Pancreas (tissue), 10 donors: ENCODE measurements at places on chromosomes 7 and 10.

DNA sequence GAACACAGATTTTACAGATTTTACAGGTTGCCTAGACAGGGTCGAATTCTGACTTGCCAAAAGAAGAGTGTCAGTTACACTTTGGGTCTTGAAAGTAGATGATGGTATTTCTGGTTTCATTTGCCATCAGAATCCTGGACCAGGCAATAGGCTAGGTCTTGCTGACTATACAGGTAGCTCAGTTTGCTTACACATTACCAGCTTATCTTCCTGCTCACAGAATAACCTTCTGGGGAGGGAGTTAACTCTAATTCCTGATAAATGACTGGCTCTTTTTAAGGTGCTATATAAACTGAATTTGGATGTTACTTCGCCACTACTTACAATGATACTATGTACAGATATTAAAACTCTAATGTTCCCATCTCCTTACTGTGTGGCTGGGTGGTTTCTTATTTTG, 39.8 kb downstream of the GBF1 start:
- no peak for DNase-seq

GRCh38 chr7:32206488-32206887, 136.3 kb upstream of the PDE1C start:
- no peak for DNase-seq

DNA sequence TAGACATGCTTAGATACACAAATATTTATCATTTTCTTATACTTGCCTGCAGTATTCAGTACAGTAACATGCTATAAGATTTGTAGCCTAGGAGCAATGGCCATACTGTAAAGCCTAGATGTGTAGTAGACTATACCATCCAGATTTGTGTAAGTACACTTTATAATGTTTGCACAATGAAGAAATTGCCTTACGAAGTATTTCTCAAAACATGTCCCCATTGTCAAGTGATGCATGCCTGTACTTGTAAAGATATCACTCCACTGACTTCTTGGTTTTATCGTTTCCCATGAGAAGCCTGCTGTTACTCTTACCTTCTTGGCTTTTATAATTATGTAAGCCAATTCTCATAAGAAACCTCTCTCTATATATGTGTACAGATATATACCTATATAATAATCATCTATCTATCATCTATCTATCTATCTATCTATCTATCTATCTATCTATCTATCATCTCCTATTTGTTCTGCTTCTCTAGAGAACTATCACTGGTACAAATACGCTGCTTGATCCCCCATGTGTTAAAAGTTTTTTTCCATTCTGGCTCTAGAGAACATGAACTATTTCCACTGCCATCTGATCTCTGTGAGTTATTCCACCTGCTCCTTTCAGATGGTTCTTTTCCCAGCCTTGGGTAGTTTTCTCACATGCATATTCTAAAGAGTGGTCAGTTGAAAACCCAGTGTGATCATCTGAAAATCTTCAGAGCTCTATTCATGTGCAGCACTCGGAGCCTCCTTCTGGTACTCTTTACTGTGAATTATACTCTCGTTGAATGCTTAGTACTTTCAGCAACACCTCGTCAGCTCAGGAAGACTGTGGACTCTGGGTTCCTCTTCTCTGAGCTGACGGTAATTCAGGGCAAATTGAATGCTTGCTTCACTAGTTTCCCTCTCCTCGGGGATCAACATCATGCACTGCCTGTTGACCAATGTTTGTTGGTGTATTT, 14.5 kb upstream of the VCL start:
- DNase-seq: peak; percentile 46

DNA sequence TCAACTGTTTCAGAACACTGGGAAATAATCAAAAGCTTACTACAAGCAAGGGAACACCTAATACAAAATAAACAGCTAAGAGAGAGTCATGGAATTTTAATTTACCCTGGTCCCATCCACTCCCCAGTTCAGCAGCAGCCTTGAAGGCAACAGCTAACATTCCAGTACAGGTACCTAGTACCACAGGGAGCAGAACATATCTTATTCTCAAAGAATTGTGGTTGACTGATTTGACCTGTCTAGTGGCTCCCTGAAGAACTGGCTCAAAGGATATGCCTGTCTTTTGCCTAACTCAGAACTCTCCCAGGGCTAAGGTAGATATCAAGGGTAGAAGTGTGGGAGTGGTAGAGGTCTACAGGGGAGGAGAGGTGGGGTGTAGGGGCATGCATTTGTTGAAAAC, 32.3 kb downstream of the SMURF1 start:
- DNase-seq: no peak

DNA sequence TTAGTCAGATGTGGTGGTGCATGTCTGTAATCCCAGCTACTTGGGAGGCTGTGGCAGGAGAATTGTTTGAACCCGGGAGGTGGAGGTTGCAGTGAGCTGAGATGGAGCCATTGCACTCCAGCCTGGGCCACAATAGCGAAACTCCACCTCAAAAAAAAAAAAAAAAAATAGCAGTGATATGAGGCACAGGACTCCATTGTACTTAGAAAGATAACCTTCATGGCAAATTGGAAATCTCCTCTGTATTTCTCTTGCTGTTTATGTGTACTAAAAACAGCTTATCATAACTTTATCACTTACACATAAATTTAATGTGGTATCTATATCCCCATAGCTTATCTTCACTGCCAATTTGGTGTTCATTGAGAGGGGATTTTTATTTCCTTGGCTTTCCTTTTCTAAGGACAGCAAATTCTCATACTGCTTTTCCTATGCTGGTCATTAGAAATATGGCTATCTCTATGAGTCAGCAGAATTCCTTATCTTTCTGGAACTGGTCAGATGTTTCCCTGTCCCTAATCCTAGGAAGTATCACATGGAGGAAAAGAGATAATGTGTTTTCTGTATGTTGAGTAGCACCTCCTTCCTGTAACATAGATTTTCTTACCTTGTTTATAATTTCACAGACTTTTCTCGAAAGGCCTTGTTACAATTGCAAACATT, 40.6 kb upstream of the ZEB1 start:
- no peak for DNase-seq

- no peak for DNase-seq
These were observed 230.6 kb downstream of the REEP3 start for GRCh38 chr10:63751836-63752235.

DNA sequence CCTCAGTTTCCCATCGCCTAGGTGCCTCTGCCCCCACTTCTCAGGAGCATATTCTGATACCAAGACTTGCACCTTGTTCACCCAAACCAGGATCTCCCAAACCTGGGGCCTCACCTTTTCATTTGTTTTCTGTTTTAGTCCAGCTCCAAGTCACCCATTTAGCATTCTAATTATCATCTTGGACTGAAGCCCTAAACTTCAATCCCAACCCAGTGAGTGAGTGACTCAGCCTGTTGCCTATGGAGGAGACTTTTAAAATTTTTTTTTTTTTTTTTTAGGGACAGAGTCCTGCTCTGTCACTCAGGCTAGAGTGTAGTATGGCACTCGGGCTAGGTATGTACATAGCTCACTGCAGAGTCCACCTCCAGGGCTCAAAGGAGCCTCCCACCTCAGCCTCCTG, 378.9 kb upstream of the AUTS2 start:
- no peak for DNase-seq

GRCh38 chr7:18289788-18290187, 205.8 kb upstream of the HDAC9 start:
- DNase-seq: no peak

GRCh38 chr10:83961620-83962019, 177.7 kb upstream of the GHITM start:
- DNase-seq: no peak

DNA sequence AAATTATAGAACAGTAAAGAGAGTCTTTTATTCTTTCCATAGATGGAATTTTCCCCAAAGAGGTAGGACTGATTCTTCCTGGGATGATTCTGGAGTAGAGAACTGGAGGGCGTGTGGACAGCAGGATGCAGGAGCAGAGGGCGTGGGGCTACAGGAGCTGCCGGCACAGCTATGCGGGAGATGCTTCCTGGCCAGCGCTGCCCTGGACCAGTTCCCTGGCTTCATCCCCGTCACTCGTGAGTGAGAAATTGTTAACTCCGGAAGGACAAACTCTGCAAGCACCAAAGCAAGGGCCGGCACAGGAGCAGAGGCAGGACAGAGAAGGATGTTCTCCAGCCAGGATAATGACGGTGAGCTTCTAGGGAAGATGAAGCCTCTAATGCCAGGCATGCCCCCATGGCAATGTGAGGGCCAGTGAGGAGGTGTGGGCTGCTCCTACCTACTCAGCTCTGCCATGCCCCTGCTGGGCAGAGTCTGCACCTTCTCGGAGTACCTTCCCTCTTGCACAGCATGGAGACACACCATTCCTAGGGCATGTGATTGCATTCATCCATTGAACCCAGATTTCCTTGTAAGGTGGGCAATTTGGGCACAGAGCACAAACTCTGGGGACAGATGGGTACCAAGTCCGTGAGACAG, 760.9 kb upstream of the IGFBP3 start:
- no peak for DNase-seq

DNA sequence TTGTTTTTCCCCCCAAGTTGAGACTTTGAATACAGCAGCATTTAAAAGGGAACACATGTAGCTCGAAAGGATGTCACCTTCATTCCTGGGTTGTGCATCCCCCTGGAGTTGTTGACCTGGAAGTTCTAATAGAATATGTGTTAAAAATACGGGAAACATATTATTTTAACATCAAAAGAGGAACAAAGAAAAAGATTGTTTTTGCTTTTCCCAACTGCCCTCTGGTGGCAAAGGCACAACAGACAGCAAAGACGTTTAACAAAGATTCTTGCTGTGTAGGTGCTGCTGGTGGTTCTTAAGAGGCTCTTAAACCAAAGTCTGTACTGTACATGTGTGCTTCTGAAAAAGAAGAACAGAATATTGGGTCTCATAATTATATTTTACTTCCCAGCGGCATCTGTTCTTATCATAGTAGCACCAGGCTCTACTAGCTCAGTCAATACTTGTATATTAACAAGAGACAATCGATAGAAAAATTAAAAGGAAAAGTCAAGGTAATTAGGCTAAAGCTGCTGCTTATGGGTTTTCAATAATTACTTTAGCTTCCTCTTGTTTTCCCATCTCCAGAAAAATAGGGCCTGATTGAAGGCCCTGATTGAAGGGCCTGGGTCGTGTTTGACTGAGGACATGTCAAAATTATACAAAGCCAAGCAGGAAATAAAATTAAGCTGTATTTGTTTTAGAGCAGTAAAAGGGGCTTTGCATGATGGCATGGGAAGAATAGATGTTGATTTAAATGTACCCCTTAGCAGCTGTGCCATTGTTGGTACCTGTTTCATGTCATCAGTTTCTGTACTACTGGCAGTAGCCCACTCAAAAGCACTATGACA, 384.2 kb upstream of the LRGUK start:
- no peak for DNase-seq

DNA sequence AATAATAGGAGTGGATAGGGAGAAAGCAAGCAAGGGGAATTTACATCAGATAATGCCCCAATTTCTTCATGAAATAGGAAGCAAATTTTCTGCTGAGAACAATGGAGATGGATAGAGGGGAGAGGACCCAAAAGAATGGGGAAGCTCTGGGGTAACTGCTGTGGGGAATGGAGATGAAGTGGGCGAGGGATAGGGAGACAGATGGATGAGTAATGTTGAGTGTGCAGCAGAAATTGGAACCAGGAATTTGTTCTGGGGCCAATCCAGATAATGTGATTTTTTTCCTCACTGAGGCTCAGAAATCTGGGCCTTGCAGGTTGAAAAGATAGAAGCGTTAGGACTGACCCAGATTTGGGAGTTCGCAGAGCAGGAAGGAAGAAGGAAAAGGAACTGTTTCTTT, 24.5 kb upstream of the MRC1 start:
- DNase-seq: no peak

GRCh38 chr10:61390851-61391250, 62.3 kb downstream of the TMEM26 start:
- no peak for DNase-seq

DNA sequence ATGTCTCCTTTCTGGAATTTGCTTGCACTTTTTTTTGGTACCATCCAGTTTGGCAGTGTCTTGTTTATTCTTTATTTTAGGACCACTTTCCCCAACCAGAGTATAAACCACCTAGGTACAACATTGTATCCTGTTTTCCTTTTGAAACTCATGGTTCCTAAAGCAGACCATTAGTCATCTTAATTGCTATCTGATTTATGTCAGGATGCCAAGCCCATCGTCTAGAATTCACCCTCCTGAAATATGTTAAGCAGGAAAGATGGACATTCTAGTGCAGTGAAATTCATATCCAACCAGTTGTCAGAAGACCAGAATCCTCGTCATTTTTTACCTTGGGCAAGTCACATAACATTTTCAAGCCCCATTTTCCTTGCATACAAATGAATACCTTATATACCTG, 223.6 kb upstream of the KMT2E start:
- no peak for DNase-seq

DNA sequence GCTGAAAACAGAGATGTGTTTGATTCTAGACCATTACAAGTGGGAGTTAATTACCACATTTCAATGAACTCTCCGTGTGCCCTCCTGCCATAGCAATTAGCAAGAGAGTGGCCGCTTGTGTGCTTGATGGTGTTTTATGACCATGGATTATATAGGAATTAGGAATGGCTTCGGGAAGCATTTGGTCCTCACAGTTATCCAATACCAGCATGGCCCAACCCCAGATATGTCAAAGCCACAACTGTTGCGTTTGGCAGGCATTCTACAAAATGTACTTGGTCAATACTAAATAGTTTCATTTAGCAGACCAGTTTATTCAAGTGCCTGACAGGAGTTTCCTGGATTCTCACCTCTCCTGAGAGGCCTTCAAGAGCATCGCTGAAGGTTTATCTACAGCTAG, 509.0 kb upstream of the GALNT17 start:
- DNase-seq: no peak

DNA sequence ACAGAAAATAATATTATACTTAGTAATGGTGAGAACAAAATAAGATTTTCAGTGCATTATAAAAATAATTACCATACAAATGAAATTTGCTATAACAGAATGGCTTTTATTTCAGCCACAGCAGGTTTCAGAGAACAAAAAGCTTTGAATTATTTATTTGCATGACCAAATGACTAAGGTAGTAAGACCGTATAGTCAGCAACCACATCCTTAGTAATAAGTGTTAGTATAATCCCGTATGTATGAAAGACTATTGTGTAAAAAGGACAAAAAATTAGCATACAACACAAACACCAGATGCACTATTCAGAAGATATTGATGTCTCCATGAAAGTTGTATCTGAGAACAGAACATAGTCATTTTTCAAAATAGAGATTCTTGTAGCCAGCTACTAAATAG, 12.2 kb downstream of the PDZD8 start:
- no peak for DNase-seq

GRCh38 chr10:75547391-75548298, 116.2 kb downstream of the LRMDA start:
- no peak for DNase-seq

DNA sequence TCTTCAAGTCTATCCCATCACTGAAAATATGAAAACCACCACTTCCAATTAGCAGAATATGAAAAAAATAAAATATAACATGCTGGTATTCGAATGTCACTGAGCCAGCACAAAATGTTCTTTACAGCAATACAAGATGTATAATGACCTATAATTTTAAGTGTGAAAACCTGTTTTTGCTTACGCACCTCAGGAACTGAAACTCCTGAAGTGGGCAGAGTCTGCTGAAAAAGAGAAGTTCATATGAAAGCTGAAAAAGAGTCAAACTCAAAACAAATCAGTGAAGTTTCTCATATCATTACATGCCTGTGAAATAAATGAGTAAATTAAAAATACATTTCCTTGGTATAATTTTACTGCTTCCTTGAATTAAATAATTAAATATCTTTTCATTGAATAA, 272.5 kb downstream of the DGKB start:
- DNase-seq: no peak

GRCh38 chr7:77540402-77540822, 3.3 kb downstream of the PTPN12 start:
- no peak for DNase-seq

GRCh38 chr7:73985737-73986141, 42.2 kb upstream of the ELN start:
- no peak for DNase-seq
